ENCODE measurements at places on chromosomes 3 and 15.

- DNase-seq = no peak
Measured at GRCh38 chr15:76286271-76286879, 24.9 kb downstream of the ETFA start.

DNA sequence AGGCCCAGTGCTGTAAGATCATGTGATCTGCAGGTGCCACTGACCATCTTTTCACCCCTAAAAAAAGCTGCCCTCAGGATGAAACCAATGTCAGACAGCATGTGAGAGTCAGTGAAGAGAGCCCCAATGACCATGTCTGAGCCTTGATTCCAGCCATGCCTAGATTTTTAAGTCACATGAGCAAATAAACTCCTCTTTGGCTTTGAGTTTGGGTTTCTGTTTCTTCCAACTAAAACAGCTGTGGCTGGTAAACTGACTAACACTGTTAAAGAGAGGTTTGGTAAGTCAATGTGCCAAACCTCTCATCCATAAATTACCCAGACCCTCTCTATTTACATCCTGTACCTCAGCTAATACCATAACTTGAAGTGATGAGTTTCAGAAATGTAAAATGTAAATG lies 8.3 kb downstream of the MYO5A start:
- DNase-seq = no peak

DNA sequence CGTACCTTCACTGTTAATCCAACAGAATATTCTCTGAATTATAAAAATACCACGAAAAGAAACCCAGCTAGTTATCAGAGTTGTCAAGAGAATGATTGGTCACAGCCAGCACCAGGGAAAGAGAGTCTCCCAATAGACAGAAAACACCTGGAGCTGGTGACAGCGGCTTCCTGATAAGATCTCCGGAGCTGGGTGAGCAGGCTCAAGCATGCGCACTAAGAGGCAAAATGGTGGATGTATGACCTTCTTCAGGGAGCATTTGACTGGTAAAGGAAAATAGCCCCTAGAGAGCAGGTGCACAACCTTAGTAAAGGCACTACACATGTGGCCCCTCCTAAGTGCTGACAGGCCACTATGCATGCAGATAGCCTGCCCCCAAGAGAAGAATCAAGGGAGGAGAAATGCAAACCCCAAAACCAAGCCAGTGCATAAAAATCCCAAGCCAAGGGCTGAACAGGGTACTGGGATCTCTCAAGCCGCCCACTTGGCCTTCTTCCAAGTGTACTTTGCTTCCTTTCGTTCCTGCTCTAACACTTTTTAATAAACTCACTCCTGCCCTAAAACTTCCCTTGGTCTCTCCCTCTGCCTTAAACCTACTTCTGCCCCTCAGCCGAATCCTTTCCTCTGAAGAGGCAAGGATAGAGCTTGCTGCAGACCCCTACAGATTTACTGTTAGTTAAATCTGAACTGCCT lies 93.2 kb downstream of the UACA start:
- no peak for DNase-seq

- DNase-seq = no peak
Measured at GRCh38 chr15:84788500-84788899, 28.7 kb upstream of the ALPK3 start.

- DNase-seq = no peak
Measured at GRCh38 chr3:146178006-146178689, 17.2 kb upstream of the PLOD2 start.

DNA sequence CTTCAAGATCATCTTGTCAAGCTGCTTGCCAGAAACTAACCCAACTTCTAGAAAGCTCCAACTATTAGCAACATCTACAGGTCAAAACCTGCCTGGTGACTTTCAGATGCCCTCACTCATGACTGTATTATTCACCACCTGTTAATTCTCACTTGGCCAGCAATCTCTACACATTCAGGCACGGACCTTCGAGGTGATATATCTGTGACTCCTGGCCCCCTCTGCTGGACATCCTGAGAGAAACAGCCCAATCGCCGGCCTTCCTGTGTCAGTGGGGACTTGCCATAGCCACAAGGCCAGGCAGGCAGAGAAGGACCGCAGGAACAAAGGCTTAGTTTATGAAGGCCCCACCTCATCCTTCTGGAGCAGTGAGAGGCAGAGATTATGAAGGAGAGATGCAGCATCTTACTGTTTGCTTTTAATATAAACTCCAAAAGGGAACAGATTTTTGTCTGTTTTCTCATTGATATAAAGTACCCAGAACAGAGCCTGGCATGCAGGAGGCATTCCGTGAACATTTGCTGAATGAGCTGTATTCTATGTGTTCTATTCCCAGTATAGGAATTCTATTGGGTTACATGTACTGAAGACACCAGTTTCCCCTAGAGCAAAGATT lies 24.4 kb upstream of the OCA2 start:
- DNase-seq = peak; percentile 55

DNA sequence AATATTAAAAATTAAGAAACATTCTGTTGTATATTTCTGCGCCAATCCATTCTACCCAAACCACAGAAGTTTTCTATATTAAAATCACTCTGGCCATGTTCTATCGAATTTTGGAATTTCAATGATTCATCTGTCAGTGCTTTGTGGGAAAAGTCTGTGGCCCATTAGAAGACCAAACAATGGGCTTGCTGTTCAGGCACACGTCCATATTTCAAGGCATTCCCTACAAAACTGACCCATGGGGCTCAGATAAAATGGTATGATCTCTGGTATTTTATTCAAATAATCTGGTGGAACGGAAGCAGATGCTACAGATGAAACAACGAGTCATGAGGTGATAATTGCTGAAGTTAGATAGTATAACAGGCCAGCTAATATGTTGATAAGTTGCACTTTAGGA lies 12.4 kb downstream of the NPHP3 start:
- no peak for DNase-seq

DNA sequence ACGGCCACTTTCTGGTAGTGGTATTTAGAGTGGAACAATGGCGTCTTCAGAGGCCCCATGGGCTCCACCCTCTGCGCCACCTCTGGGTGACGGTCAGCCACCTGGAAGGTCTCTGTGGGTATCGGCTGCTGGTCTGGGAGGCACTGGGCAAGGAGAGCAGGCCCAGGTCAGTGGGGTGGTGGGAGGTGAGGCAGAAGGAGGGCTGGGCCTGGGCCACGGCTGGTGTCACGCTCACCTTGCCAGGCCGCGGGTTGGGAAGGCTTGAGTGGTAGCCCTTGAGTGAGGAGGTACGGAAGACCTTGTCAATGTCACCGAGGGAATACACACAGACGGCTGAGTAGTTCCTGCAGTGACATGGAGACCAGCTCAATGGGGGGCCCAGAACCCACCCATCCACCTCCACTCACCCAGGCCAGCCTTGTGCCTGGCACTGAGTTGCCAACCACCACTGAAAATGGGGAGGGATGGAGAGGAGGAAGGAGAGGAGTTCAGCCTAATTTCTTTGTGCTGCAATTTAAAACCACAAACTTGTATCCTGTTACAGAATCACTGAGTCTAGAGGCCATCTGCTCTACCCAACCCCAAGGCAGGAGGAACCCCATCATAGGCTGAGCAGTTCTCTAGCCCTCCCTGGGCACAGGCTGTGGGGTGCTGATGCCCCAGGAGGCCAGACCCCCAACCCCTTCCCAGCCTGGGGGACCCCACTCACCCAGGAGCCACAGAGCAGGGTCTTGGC lies 19.0 kb downstream of the SEMA7A start:
- no peak for DNase-seq

DNA sequence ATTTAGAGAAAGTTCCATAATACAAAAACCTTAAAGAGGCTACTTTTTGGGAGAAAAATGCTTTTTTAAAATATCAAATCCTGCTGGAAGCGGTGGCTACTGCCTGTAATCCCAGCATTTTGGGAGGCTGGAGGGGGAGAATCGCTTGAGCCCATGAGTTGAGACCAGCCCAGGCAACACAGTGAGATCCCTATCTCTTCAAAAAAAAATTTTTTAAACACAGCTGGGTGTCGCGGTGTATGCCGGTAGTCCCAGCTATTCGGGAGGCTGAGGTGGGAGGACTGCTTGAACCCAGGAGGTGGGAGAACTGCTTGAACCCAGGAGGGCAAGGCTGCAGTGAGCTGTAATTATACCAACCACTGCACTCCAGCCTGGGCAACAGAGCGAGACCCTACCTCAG lies 14.2 kb downstream of the SLTM start:
- no peak for DNase-seq

DNA sequence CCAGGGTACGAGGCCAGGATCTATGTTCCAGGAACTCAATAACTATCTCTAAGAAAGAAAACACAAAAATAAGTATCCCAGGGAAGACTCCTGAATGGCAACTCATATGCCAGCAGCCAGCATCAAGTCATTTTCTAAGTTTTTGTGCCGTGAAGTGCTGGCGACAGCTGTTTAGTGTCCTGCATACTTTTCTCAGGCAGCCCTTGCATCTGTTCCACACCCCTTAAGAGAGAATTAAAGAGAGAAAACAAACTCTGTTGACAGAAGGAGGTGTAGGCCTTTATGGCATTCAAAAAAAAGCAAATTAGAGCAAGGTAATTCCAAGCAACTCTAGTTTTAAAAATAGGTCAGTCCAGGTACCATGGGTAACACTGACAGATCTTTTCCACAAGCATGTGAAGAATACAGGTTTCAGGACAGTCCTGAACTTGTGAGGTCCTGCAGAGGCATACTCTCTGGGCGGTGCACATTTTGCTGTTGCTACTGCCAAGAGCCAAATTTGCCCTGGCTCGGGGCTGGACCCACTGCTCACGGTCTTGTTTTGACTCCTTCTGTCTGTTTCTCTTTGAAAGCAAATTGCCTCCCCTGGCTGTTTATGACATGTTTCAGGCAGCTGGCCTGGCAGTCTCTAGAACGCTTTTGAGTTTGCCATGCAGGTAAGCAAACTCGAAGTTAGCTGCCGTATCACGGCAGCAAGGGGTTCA lies 252.1 kb upstream of the ADAMTS9 start:
- DNase-seq = no peak

DNA sequence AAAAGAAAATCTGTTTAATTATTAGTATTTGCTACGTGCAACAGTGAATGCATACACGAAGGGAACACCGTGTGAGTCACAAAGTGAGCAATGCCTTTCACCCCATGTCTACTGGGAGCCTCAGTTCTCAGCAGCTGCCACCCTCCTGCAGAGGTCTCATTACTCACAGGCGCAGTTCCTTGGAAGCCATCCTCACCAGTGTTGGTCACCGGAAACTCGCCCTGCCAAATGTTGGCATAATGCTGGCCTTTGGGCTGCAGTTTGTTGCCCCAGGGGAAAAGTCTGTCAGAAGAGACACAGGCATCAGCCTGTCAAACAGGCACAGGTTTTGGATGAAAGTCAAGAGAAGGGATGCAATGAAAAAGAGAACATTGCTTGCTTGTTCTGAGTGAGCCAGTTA lies 50.1 kb downstream of the SUMF1 start:
- no peak for DNase-seq

GRCh38 chr3:132679911-132680310 lies 19.8 kb downstream of the UBA5 start:
- no peak for DNase-seq

- no peak for DNase-seq
Measured at GRCh38 chr3:26590919-26591484, 31.6 kb upstream of the LRRC3B start.

DNA sequence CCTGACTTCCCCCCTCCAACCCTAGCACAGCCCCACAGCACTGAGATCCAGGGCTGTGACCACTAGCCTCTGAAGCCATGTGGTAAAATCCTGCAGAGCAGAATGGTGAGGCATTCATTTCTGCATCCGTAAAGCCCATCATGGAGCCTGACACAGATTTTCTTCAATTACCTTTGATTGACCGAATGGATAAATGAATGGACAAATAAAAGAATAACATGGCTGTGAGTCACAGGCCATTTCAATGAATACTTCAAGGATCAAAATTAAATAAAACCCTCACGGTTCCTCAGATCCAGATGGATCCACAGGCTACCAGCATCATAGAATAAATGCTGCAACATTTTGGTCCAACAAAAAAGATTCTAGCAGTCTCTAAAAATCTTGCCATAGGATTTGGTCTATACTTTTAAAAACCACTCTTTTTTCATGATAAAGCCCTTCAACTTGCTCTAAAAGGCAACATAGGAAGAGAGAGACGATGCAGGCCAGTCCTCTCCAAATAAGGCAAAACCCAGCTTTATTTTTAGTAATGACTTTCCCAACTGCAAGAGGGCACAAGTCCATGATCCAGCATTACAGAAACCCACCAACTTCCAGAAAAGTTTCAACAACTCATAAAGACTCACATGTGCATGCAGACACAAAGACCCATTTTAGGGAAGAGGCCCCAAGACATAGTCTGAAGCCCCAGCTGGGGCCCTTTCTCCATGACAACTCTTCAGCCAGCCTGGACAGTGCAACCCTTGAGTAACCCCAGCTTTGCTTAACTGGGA lies 52.4 kb upstream of the MRPS22 start:
- no peak for DNase-seq

- DNase-seq = no peak
Measured at GRCh38 chr3:71659864-71660591, 65.2 kb downstream of the EIF4E3 start.

DNA sequence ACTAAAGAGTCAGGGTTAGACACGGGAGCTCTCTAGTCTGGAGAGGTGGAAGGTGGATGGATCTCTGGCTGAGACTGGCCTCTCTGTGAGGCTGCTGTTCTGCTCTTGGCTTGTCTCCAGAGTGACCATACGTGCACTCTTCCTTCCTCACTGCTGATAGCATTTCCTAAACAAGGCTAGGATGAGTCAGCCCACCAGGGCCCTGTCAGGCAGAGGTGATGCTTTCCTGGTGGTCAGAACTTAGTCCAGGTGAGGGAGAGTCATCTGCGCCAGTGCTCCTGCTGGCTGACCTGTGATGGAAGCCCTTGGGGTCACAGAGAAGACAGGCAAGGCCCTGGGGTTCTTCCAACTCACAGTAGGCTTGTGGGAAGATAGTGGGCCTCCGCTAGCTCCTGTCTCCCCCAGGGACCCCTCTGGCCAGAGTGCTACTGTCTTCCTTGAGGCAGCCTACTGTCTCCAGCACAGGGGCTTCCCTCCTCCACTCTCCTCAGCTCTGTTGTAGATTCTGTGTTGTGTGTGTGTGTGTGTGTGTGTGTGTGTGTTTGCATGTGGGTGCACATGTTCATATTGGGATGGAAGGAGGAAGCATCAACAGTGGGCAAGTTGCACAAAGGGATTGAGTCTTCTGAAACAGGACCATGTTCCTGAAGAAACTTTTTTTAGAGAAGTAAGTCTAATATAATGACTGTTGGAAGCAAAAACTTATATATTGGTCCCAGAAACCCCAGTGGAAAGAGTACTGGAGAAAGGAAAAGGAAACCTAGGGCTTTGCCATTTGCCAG lies 16.5 kb downstream of the ALPK3 start:
- no peak for DNase-seq

GRCh38 chr3:149547413-149547812 lies 72.9 kb downstream of the TM4SF4 start:
- DNase-seq = no peak

DNA sequence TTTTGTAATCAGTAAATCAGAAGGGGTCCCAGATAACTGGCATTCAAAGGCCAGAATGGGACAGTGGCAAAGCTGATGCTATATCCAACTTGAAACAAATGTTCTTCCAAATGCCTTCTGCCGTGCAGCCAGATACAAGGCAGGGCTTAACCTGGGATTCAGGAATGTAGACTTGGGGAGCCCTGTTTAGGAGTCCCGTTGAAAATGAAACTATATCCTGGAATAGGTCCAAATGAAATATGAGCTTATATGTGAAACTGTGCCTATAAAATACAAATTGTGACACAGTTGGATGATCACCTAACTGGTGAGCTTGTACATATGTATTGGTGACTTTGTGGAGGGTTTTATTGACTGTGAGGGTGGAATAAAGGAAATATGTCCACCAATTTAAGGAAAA lies 28.7 kb downstream of the FRMD4B start:
- DNase-seq = no peak

Data from nucleus accumbens (tissue), 56 donors.